Uterus (tissue), 4 donors: ENCODE measurements at places on chromosomes 13 and 19. TPM values are rescaled to one million over a fixed set of nuclear protein-coding genes. Genes with fewer than 3 reads are reported as not detected.

USHBP1 gene
- total RNA-seq = 19.2 TPM

RFPL4A gene
- total RNA-seq = not detected

MATK gene
- not detected for total RNA-seq

ASF1B gene
- total RNA-seq = not detected

PSG2 gene
- total RNA-seq = not detected

ZNF790 gene
- total RNA-seq = 19.8 TPM

- DNase-seq = no peak
Measured at GRCh38 chr13:76783798-76784197, 102.4 kb downstream of the KCTD12 start.

- DNase-seq = no peak
Measured at GRCh38 chr19:32291876-32292275, 53.5 kb upstream of the ZNF507 start.
